ENCODE measurements at places on chromosomes 7 and 10. TPM values are rescaled to one million over a fixed set of nuclear protein-coding genes. Genes with fewer than 3 reads are reported as not detected.

GRCh38 chr7:86152926-86153325 lies 490.8 kb upstream of the GRM3 start:
- DNase-seq = no peak
- no peak overlapping the region for H3K27ac ChIP-seq
- no peak overlapping the region for H3K4me3 ChIP-seq
- no peaks in the 10 kb centered on the region for H3K4me1 ChIP-seq

Gene ZNF735
- total RNA-seq = not detected

- no peak overlapping the region for H3K4me3 ChIP-seq
- DNase-seq = peak; percentile 82
- H3K27ac ChIP-seq = no peak overlapping the region
- H3K36me3 ChIP-seq = no peaks in the 10 kb centered on the region
- H3K27me3 ChIP-seq = no peaks in the 10 kb centered on the region
Measured at GRCh38 chr10:116183733-116184511, 89.1 kb downstream of the GFRA1 start.

DNA sequence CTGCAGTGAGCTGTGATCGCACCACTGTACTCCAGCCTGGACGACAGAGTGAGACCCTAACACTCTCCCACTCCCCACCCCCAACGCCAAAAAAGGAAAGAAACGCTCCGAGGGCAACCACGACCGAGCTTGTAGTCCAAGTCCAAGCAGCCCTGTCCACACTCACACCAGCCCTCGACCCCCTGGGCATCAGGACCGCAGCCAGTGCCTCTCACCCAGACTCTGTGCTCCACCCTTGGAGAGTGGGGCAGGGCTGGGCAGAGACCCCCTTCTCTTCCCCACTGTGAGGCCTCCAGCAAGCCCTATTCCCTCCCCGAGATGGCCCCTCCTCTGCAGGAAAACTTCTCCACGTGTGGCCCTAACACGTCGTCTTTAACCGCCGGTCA lies 82.6 kb downstream of the FOXL3 start:
- no peak overlapping the region for H3K4me3 ChIP-seq
- DNase-seq = no peak
- H3K4me1 ChIP-seq = peaks cover 6% of the 10 kb centered on the region
- no peaks in the 10 kb centered on the region for H3K27me3 ChIP-seq
- no peaks in the 10 kb centered on the region for H3K36me3 ChIP-seq
- H3K27ac ChIP-seq = no peak overlapping the region

GRCh38 chr10:51683031-51683691 lies 16.2 kb downstream of the CSTF2T start:
- no peaks in the 10 kb centered on the region for H3K36me3 ChIP-seq
- H3K4me1 ChIP-seq = no peaks in the 10 kb centered on the region
- no peak overlapping the region for H3K4me3 ChIP-seq
- no peak overlapping the region for H3K27ac ChIP-seq
- DNase-seq = no peak
- no peaks in the 10 kb centered on the region for H3K27me3 ChIP-seq

GRCh38 chr7:435630-436366 lies 83.8 kb downstream of the PDGFA start:
- H3K4me3 ChIP-seq = no peak overlapping the region
- H3K4me1 ChIP-seq = peaks cover 5% of the 10 kb centered on the region
- no peaks in the 10 kb centered on the region for H3K27me3 ChIP-seq
- DNase-seq = no peak
- H3K36me3 ChIP-seq = no peaks in the 10 kb centered on the region

DNA sequence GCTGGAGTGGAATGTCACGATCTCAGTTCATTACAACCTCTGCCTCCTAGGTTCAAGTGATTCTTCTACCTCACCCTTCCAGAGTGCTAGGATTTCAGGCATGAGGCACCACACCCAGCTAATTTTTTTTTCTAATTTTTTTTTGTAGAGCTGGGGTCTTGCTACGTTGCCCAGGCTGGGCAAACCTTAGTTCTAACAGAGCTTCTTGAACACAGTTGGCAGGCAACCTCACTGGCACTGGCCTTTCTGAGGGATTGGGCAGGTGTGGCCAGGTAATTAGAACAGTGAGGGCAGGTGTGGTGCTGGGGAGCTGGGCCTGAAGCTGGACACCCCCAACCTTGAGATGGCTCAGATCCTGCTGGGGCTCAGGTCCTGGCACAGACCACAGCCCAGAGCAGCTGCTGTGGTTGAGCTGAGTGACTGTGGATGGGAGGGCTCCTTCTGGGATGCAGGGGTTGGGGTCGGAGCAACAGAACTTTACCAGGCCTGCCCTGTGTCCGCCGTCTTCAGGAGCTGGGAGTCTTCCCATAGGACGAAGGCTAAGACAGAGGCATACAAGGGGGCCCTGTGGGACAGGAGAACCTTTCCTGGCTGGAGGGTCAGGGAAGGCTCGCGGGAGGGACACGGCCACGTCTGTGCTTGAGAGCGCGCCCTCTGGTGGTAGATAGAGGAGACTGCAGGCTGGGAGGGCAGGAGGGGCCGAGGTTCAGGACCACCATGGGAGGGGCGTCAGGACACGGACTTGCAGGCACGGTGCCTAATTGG lies 48.2 kb downstream of the COL26A1 start:
- H3K4me1 ChIP-seq = no peaks in the 10 kb centered on the region
- H3K4me3 ChIP-seq = no peak overlapping the region
- no peaks in the 10 kb centered on the region for H3K27me3 ChIP-seq
- DNase-seq = peak; percentile 97

- H3K27me3 ChIP-seq = no peaks in the 10 kb centered on the region
- H3K27ac ChIP-seq = peak overlapping the region; percentile 57
Measured at GRCh38 chr7:100432053-100432452, 2.4 kb downstream of the MEPCE start.

- no peak overlapping the region for H3K4me3 ChIP-seq
- no peak overlapping the region for H3K27ac ChIP-seq
- H3K4me1 ChIP-seq = no peaks in the 10 kb centered on the region
- H3K36me3 ChIP-seq = no peaks in the 10 kb centered on the region
- no peaks in the 10 kb centered on the region for H3K27me3 ChIP-seq
Measured at GRCh38 chr7:7765422-7765821, 47.0 kb upstream of the RPA3 start.

DNA sequence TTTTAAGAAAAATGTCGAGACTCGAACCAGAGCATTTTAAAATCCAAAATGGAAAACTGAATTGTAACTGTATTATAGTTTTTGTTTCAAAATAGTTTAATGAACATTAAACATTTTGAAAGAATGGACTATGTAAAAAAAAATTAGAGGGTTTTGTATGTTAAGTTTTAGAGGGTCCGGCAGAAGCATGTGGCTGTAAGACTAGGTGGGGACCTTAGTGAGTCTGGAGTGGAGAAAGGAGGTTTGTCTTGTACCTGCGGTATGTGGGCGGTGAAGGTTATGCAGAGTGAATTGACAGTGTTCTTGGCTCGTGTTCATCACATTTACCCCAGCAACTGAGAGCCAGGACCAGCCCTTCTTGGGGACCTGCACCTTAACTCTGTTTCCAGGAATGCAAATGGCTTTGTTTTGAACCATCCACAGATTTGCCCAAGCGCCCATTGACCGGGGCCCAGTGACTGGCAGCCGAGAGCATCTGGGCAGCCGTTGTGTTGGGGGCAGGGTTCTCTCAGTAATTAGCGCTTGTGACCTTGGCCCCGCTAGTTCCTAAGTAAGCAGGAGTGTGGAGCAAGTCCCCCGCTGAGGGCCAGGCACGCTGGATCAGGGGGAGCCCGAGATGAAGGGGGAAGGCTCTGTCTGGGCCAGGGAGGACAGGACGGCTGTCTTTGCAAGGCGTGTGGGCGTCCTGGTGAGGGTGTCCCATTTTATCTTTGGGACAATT lies 1.4 kb upstream of the KLF6 start:
- H3K27me3 ChIP-seq = no peaks in the 10 kb centered on the region
- DNase-seq = peak; percentile 96
- H3K36me3 ChIP-seq = peaks cover 23% of the 10 kb centered on the region
- H3K27ac ChIP-seq = peak overlapping the region; percentile 99
- no peaks in the 10 kb centered on the region for H3K4me1 ChIP-seq

Gene EPO
- total RNA-seq = 0.35 TPM

GRCh38 chr7:123303926-123304325 lies 104.2 kb upstream of the SLC13A1 start:
- H3K36me3 ChIP-seq = no peaks in the 10 kb centered on the region
- no peak for DNase-seq
- no peaks in the 10 kb centered on the region for H3K27me3 ChIP-seq
- H3K27ac ChIP-seq = no peak overlapping the region
- no peak overlapping the region for H3K4me3 ChIP-seq

GRCh38 chr10:69873135-69873639 lies 71.5 kb downstream of the COL13A1 start:
- H3K4me3 ChIP-seq = no peak overlapping the region
- peaks cover 20% of the 10 kb centered on the region for H3K4me1 ChIP-seq
- no peaks in the 10 kb centered on the region for H3K36me3 ChIP-seq
- no peaks in the 10 kb centered on the region for H3K27me3 ChIP-seq

DNA sequence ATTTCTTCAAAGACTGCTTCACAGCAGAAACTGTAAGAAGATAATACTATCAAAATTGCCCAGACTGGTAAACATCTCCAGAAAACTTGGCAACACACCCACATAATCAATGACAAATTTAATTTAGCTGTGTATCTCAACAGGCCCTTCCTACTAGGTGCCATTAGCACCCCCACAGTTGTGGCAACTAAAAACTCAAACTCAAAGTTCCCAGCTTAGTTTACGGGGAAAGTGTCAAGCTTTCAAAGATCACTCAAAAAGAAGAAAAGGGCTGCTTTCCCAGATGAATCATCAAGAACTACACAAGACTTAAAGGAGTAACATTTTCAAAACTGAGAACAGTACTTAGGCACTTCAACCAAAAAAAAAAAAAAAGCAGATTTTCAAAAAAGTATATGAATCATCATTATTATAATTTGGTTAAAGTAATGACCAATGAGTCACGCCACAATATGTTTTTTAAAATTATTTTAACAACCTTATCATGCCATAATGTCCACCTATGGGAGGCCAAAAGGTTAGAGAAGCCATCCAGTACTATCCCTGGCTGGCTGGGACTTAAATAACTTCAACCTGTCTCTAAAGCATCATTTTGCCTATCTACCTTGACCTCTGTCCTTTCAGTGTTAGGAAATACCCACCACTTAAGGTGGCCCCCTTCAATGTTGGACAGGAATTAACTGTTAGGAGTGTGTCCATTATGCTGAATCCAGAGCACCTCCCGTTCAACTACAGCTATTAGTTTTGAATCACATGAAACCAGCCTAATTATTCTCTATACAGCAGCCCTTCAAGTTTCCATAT lies 90.8 kb downstream of the ZFAND4 start:
- H3K36me3 ChIP-seq = no peaks in the 10 kb centered on the region
- H3K4me1 ChIP-seq = no peaks in the 10 kb centered on the region
- H3K27ac ChIP-seq = no peak overlapping the region
- no peaks in the 10 kb centered on the region for H3K27me3 ChIP-seq
